ENCODE measurements at places on chromosomes 5 and 9. TPM values are rescaled to one million over a fixed set of nuclear protein-coding genes. Genes with fewer than 3 reads are reported as not detected.

DNA sequence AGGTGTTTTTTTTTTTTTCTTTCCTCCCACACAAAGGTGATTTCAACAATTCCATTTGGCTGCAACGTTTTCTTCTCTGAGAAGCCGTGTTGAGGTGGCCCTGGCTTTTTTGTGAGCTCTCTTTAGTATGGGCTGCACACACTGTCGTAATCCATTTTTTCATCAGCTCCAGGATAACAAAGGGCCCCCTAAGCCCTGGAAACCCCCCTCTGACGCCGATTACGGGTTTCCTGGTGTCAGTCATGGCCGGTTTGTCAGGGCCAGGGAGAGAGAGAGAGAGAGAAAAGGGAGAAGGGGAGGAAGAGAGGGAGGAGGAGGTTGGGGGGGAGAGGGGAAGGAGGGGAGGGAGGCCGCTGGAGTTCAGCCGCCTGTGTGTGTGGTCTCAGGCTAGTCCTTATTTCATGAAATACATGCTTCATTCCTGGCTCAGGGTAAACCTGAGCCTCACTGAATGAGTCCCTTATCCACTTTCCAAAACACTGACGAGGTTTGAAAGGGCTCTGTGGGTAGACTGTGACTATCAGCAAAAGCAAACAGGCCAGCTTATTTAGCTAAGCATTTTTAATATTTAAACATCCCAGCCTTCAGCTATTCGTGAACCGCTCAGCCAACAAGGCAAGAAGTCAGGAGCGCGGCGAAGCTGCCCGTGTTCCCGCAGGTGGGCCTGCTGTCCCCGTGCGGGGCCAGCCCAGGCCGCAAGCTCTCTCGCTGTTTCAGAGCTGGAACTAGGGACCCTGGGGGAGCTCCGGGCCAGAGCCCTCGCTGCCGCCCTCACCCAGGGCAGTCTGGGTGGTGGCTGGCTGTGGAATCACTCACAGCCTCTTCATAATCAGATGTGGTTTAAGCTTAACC lies 172.8 kb downstream of the ERCC6L2 start:
- DNase-seq = peak; percentile 76

GRCh38 chr9:28329323-28329722 lies 756.0 kb upstream of the C9orf72 start:
- no peak for DNase-seq

Gene ACOT12
- 0.14 TPM for total RNA-seq

DNA sequence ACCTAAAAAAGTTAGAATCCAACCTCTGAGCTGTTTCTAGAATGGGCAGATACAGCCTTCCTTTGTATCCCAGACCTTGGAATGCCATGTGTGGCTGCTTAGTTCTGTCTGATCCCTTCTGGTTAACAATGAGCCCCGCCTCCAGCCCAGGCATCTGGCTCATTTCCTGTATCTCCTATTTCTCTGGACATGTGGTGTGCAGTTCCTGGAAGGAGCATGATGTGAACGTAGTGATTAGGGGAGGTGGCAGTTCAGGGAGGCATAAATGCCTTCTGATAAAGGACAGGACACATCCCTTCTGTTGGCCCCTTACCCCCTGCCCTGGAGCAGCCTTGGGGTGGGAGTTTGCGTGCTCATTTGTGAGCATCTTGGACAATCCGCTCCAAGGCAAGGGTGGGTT lies 243.0 kb downstream of the ZSWIM6 start:
- no peak for DNase-seq

Gene ARHGEF37
- total RNA-seq = 10.7 TPM

GRCh38 chr9:85213650-85214607 lies 527.8 kb downstream of the AGTPBP1 start:
- DNase-seq = no peak

Gene SLC6A3
- 0.19 TPM for total RNA-seq

GRCh38 chr5:94693043-94693822 lies 74.8 kb downstream of the SLF1 start:
- no peak for DNase-seq

- no peak for DNase-seq
Measured at GRCh38 chr5:115377468-115378217, 81.2 kb upstream of the CCDC112 start.

Gene MIGA2
- total RNA-seq = 21.1 TPM

Gene PCDHGA7
- 4.0 TPM for total RNA-seq

- no peak for DNase-seq
Measured at GRCh38 chr9:94111446-94111845, 27.2 kb downstream of the PTPDC1 start.

GRCh38 chr9:31188496-31188895 lies 1195.9 kb upstream of the ACO1 start:
- DNase-seq = no peak

- no peak for DNase-seq
Measured at GRCh38 chr5:17912794-17913193, 278.5 kb downstream of the TAF11L14 start.

DNA sequence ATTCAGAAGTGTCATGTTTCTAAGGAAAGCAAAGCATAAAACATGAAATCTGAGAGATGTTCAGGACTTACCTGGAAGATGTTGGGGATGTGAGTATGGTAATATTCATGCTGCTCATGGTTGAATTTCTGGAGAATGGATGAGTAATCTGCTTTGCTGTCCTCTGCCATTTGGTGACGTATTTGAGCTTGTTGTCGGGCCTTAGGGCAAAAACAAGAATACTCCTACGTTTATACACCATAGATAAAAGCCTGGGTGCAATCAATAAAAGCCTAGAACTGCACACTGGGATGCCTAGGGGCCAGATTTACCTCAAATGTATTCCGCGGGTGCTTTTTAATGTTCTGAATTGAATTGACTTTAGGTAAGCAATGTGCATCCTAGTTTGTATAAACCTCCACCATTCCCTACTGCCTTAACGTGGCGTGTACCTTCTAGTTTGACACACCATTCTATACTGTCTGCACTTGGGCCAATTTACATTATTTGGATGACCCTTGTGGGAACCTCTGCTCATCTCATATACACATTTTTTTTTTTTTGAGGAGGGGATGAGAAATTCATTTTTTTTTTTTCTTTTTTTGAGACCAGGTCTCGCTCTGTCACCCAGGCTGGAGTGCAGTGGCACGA lies 94.4 kb downstream of the USP20 start:
- no peak for DNase-seq

GRCh38 chr9:84823421-84824271 lies 154.1 kb downstream of the NTRK2 start:
- DNase-seq = no peak

- no peak for DNase-seq
Measured at GRCh38 chr9:128424268-128424780, 3.7 kb downstream of the CERCAM start.

- no peak for DNase-seq
Measured at GRCh38 chr9:136808075-136808805, 492 bp downstream of the RABL6 start.

Gene PCDHGB5
- total RNA-seq = 8.1 TPM

DNA sequence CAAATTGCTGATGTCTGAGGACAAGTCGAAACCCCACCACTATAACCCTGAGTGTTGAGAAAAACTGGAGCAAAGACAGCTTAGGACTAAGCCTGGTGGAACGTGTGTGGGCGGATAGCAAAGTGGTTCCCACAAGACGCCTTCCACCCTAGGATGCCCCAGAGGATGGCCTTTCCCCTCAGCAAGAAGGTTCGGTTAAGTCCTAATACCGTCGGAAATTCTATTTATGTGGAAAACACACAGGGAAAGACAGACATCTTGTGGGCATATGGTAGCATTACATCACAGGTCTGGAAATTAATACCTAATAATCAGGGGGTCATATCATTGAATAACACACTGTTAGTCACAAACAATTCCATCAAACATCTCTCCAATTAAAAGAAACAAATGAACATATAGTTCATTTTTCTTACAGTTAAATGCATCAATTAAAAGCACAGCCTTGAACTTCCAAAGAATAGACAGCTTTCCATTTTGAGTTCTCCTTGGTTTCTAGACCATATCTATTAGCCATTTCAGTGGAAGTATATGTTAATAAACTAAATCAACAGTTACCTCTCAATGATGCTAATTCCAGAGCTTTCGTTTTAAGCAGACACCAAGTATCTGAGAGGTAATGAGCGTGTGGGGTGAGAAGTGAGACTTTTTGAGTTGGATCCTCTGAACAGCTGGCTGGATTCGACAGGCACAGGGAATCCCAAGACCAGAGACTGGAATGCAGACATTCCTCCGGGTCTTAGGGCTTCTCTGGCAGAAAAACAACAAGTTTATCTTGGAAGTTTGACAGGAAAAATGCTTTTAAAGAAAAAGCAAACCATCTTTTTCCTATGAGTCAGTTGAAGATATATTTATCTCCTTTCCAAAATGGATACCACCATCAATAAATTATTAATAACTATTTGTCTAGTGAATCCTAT lies 2.9 kb upstream of the ICE1 start:
- no peak for DNase-seq

DNA sequence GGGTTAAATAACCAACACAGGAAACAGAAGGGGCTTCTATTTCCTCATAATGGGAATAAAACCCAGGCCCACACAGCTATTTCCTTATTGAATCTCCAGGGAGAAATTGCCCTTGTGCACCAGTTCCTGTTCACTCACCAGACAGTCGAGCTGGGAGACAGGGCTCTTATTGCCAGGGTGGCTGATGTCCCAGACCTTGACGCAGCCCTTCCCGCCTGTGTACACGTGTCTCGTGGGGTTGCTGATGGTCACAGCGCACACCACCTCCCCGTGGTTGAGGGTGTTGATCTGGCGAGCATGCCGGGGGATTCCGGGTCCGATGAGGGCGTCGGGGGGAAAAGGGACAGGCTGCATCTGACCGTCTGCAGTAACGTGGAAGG lies 96.5 kb downstream of the TLE1 start:
- DNase-seq = peak; percentile 90

Gene ZNF354C
- 6.7 TPM for total RNA-seq

Gene C5orf52
- total RNA-seq = not detected

- no peak for DNase-seq
Measured at GRCh38 chr5:77117161-77117560, 30.1 kb upstream of the ZBED3 start.

Gene PRDM9
- total RNA-seq = not detected
